NCI-H2107 (cell line): ENCODE measurements at places on chromosomes 1 and 21.

GRCh38 chr1:2275796-2276536 lies 47.8 kb downstream of the SKI start:
- no peak for DNase-seq

GRCh38 chr1:6486433-6487011 lies 4.9 kb downstream of the PLEKHG5 start:
- DNase-seq = no peak

GRCh38 chr1:207205614-207206061 lies 101.6 kb downstream of the C4BPA start:
- DNase-seq = no peak

GRCh38 chr1:19337289-19337688 lies 25.2 kb downstream of the SLC66A1 start:
- no peak for DNase-seq

GRCh38 chr1:40252601-40253000 lies 4.9 kb downstream of the TMCO2 start:
- DNase-seq = no peak

GRCh38 chr1:28976248-28976647 lies 61.9 kb downstream of the EPB41 start:
- no peak for DNase-seq

GRCh38 chr1:71228742-71229365 lies 148.0 kb upstream of the ZRANB2 start:
- DNase-seq = no peak

GRCh38 chr1:206897175-206897574 lies at the start of gene IL24:
IL24 (plus strand) TSS chr1:206897443; CDS start chr1:206897833, 390 bp downstream.
- no peak for DNase-seq

DNA sequence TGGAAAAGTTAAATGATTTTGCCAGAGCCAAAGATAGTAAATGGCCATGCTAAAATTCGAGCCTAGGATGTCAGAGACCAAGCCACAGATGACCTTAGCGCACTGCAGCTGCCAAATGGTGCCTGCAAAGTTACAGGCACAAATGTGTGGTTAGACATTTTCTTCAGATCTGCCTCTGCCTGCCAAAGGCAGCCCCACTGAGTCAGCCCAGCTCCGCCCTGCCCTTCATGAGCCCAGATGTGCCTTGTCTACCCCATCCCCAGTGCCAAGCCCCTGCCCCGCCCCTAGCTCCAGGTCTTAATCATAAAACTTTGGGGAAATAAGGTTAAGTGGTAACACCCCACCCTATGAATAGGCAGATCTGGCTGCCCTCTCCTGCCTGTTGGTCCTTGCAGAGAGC lies 105.9 kb downstream of the DTL start:
- no peak for DNase-seq

DNA sequence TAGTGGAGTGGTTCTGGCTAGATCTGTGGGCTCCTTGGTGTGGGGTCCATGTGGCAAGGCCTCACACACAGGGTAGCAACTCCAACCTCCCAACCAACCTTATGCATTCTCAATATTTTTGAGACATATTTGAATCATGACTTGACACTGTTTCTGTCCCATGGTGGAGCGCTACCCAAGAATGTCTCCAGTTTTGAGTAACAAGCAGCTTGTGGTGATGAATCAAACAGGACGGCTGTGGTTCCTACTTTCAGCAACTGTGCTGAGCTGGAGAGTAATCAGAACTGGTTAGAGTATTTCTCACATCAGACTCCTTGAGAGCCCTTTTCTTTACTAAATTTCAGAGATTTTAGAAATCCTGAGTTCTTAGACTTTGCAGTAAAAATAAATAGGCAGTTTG lies 3.1 kb downstream of the LCE3D start:
- no peak for DNase-seq

- no peak for DNase-seq
These were observed 25.3 kb downstream of the NADK start for GRCh38 chr1:1752636-1753606.

- DNase-seq = no peak
These were observed 19.9 kb upstream of the WDR26 start for GRCh38 chr1:224454402-224455055.

GRCh38 chr1:48338257-48338656 lies 115.7 kb downstream of the SLC5A9 start:
- DNase-seq = no peak

GRCh38 chr1:232207073-232207866 lies 422.7 kb downstream of the SIPA1L2 start:
- DNase-seq = no peak

GRCh38 chr1:95236784-95237575 lies 3.0 kb downstream of the RWDD3 start:
- DNase-seq = no peak
